Stimulated activated CD4-positive, alpha-beta T cell treated with anti-CD3 and anti-CD28 coated beads, Interleukin-1b, Interleukin-23, amount 100 ng/mL, for 1 hour (primary cell): ENCODE measurements at places on chromosomes 1 and 21.

DNA sequence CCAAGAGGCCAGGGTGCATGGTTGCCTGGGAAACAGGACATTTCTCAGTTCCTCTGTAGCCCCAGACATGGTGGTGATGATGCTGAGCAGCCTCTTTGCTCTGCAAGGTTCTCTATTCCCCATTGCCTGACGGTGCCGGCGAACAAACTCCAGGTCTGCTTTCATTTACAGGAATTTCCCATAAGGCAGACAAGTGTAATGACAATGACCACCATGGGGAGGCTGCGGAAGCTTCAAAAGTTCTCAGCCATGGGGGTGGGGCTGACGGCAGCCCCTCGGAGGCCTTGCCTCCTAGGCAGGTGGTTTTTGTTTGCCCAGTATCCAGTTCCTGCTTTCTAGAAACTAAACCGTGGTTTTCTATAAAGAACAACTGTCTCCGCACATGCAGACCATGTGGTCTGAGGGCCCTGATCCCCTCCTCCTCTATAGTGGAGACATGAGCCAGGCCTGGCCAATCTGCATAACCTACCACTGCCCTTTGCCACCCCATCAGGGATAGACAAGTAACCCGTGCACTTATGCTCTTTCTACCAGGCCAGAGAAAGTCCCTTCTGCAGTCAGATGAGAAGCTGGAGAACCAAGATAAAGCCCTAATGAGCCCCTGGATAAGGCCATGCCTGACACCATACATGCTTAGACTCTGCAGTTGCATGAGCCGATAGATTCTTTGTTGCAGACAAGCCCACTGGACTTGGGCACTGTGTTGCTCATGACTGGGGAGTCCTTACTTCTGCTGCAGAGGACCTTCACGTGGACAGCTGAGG lies 54.1 kb downstream of the LDLRAD2 start:
- DNase-seq, result no peak

DNA sequence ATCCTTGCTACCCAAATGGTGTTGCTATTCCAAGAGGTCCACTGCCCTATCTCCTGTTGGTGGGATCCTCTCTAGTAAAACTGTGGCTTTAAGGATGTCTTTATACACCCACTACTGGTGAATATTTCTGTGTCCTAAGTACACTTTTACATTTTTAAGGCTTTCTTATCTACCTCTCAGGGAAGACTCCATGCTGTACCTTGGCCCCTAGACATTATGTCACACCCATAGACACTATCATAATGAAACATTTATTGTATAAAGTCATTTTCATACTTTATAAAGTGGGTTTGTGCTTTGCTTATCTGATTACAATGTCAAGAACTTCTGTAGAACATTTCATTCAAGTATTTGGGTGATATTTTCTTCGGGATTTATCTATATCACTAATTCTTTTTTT lies 270.3 kb upstream of the SNX7 start:
- no peak for DNase-seq

GRCh38 chr1:6770751-6771440 lies 14.4 kb upstream of the CAMTA1 start:
- no peak for DNase-seq

DNA sequence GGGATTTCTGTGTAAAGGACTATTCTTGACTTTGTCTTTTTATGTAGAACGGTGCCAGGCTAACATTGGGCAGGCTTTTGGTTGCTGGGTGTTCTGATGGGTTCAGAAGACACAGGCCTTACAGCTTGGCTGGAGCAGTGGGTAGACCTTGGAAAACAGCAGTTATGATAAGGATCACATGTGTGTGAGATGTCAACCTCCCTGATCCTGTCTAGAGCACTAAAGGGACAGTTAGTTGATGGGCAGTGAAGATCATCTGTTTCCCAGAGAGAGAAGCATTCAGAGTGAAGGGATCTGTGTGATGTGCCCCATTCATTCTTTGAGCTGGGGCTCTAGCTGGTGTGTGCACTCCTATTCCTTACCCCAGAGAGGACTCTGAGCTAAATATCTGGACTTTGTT lies 88.0 kb downstream of the NOS1AP start:
- DNase-seq, result no peak

DNA sequence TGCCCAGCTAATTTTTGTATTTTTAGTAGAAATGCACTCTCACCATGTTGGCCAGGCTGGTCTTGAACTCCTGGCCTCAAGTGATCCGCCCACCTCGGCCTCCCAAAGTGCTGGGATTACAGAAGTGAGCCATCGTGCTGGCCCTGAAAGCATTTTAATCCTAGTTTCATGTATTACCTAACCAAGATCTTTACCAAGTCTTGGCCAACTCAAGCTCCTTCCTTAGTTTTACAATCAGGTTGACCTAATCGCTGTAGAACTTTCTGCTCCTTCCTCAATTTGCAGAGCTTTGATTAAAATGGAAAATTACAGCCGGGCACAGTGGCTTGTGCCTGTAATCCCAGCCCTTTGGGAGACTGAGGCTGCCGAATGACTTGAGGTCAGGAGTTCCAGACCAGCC lies 3.2 kb upstream of the TMEM63A start:
- no peak for DNase-seq

GRCh38 chr1:98975113-98975512 lies 29.5 kb downstream of the PLPPR5 start:
- no peak for DNase-seq

DNA sequence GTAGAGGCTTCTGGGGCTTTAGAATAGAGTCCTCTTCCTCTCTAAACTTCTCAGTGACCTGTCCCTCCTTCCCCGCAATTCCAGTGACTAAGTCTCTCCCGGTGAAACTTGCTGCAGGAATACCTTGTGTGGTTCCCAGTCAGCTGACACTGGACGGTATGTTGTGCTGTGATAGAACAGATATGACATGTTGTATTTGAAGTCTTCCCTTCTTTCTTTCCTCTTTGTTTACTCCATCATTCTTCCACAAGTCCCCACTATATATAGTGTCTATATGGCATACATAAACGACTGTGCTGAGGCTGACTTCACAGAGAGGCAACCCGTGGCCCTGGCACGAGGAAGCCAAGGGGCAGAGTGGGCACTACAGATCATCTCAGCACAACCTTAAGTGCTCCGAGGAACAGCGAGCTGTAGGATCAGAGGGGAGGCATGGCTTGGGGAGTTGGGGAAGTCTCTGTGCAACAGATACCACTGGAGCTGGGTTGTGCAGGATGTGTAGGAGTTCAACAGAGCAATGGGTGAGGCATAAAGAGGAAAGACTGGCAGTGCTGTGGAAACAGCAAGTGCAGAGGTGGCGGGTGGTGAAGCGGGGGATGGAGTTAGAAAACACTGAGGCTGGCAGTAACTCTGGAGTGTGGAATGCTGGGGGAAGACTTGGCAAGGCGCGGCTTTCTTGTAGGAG lies 237.8 kb downstream of the TRABD2B start:
- no peak for DNase-seq
